ENCODE measurements at places on chromosomes 4 and X.

DNA sequence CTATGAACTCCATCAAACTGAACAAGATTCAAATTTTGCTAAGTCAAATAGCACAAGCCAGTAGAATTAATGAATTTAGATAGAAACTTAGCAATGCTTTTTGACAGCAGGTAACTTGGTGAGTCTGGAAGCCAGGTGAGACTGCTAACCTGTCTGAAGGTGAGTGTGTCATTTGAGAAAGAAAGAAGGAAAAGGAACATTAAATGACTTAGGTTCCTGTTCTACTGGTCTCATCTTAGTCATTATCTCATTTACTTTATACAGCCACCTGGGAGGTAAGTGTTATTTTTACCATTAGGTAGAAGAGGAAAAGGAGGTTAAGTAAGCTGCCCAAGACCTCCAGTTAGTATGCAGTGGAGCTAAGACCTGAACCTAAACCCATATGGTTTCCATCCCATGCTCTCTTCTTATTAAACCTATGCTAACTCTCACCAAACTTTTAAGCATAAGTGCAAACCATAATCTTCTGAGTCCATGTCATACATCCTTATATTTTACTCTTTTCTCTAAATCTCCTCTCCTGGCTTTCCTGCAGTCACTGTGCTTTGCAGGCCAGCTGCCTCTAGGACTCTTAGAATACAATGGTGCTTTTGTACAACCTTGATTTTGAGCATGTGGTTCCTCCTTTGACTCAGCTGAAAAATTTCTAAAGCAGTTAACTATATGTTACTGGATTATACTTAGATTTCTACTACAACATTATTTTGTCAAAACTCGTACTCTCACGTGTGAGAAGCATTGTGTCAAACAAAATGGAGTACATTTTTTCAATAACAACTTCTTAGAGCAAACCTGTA lies 68.5 kb downstream of the ATP10D start:
- no peak for DNase-seq

- peak; percentile 19 for DNase-seq
Observed at GRCh38 chrX:8743126-8743732, 11.3 kb upstream of the ANOS1 start.

DNA sequence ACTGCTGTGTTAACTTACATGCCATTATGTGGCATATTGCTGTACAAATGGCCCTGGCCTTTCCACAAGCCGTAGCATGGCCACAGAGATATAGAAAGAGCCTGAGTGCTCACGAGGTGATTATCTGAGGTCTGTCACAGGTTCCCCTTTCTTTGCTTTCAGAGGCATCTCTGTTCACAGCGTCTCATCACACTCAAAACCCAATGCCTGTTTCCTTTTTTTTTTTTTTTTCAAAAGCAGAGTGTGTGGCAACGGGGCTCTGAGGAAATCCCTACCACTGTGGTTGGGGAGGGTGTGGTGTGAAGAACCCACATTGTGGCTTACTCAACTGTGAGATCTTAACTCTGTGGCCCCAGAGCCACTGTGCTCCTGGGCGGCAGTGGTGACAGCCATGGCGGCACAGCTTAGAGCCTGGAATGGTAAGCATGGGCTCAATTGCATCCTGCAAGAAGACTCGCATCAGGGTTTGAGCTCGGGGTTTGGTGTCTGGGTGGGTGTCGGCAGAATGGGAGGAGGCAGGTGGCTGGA lies 30.8 kb downstream of the RTL5 start:
- peak; percentile 57 for DNase-seq

GRCh38 chrX:65528293-65528692 lies 6.3 kb downstream of the LAS1L start:
- DNase-seq, result no peak

GRCh38 chr4:130608121-130608520 lies 1512.2 kb downstream of the C4orf33 start:
- no peak for DNase-seq

DNA sequence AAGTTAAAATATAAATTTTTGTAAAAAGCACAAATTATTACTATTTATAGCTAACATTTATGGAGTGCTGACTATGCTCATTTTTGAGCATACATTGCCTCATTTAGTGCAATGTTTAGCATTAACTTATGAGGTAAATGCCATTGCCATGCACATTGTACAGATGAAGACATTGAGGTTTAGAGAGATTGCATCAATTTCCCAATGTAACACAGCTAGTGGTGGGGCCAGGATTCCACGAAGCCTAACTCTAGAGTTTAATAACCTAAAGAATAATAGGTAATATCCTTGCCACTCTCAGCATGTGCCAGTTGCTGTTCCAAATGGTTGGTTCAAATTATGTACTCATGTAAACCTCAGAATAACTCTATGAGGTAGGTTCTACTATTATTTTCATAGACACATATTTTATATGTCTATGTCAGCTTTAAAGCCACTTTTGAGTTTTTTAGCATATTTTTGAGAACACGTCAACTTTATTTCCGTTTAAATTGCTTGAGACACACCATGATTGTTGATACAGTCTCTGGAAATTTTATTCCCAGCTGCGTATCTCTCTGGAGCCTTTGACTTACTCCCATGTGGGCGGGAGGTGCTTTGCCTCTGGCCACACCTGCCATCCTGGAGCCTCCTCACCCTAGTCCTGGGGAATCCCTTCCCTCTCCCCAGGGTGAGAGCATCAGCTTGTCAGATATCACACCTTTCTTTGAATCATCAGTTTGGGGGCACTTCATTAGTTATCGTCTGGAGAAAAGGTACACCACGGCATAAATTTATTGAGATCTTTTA lies 10.8 kb upstream of the ADH1A start:
- no peak for DNase-seq

DNA sequence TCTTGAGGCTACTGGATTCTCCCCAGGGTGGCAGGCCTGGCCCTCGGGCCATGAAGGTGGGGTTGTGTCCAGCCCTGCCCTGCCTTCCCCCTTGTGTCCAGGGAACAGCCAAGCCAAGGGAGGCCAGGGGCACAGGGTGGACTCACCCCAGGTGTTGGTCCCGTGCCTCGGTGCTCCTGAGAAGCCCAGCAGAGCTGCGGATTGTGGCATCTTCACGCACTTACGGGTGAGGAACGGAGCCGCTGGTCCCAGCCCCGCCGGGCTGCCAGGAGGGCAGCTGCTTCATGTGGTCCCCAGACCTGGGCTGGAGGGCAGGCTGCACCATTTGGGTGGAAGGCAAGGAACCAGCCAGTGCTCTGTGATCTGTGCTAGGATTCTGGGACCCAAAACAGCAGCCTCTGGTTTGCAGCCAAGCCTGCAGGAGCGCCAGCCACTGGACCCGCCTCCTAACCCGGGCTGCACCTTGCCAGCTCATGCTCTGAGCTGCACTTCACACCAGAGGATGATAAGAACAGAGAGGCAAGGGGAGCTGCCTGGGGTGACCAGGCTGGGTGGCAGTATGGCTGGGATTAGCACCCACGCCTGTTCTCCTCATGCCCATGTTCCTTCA lies 36.1 kb upstream of the HMX1 start:
- no peak for DNase-seq

Data from erythroblast (primary cell).